ENCODE measurements at places on chromosomes 6 and 20.

GRCh38 chr6:13377054-13377758 lies 48.9 kb upstream of the TBC1D7 start:
- no peak for DNase-seq

GRCh38 chr6:169292338-169293124 lies 38.9 kb upstream of the THBS2 start:
- DNase-seq, result peak; percentile 88

DNA sequence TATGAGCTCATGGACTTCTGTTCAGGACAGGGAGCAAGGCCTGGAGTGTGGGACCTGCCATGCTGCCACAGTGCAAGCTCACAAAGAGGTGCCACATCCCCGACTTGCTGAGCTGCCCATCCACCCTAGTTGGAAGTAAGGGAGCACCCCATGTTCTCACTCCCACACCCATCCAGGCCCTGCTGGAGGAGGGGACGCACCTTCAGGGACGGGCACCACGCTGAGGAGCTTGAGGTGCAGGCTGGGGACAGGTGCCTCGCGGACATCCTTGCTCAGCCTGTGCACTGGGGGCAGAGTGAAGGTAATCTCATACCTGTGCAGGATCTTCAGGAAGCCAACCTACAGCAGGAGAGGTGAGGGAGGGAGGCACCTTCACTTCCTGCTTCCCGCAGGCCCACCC lies 12.3 kb downstream of the ADISSP start:
- no peak for DNase-seq

- DNase-seq, result no peak
Observed at GRCh38 chr6:138796771-138797170, 884 bp downstream of the ECT2L start.

DNA sequence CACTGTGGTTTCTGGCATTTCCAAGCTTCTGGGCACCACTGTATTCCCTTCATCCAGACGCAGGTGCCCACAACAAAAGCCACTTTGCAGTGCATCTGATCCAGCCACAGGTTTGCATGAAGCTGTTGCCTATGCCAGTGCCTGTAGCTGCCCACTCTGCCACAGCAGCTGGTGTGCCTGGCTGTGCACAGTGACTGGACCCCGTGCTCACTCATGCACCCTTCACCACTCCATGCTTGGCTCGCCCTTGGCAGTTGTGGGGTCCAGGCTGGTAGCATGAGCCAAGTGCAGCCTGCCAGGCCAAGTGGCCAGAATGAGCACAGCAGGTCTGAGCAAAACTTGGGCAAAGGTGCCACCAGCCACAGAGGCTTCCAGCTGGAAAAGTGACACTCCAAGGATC lies 42.7 kb downstream of the SEL1L2 start:
- no peak for DNase-seq

GRCh38 chr6:160112628-160113299 lies 8.9 kb upstream of the SLC22A1 start:
- DNase-seq, result no peak

GRCh38 chr20:17580895-17581294 lies 11.0 kb downstream of the DSTN start:
- no peak for DNase-seq

DNA sequence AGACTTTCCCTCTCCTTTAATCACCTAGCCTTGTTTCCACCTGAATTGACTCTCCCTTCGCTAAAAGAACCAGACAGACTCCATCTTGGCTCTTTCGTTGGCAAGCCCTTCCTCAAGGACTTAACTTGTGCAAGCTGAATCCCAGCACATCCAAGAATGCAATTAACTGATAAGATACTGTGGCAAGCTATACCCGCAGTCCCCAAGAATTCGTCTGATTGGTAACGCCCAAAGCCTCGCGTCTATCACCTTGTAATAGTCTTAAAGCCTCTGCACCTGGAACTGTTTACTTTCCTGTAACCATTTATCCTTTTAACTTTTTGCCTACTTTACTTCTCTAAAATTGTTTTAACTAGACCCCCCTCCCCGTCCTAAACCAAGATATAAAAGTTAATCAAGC lies 15.6 kb upstream of the MYCT1 start:
- DNase-seq, result no peak

DNA sequence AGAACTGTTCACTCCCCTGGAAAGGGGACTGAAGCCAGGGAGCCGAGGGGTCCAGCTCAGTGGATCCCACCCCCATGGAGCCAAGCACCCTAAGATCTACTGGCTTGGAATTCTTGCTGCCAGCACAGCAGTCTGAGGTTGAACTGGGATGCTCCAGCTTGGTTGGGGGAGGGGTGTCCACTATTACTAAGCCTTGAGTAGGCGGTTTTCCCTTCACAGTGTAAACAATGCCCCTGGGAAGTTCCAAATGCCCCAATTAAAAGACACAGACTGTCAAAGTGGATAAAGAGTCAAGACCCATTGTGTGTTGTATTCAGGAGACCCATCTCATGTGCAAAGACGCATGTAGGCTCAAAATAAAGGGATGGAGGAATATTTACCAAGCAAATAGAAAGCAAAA lies 150.2 kb downstream of the LPA start:
- DNase-seq, result no peak

DNA sequence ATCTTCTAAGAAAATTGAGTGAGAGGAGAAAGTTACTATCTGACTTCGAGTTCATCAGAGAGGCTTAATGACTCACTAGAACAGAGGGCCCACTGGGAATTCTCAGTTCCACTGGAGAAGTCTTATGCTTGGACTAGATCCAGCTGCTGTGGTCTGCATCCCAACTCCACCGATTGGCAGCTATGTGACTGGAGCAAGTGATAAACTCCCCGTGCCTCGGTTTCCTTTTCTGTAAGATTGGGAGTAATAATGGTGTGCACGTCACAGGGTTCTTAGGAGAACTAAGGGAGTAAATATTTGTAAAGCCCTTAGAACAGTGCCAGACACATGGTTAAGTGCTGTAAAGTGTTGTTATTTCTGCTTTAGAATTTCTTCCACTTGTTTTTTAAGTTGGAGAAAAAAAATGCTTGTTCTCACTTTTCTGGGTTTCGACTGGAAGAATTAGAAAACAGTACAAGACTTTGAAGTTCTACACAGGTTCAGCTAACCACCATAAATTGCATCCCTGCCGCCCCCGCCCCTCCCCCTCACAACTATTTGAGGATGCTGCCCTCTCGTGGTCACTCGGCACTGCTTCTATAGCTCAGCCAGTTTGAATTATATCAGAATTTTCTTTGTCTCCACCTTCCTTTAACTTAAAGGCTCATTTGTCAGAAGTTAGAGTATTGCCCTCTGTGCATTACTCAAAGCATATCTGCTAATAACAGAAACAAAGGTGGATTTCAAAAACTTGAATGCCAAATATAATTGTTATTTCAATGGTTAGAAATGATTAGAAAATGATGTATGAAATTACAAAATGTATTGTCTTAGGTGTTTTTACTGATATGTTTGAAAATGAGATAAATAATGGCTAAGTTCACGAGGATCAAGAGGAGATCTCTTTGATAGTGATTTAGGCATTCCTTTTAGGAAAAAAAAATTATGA lies 95.0 kb upstream of the IFNGR1 start:
- DNase-seq, result peak; percentile 85

GRCh38 chr6:119346936-119347335 lies 2.6 kb downstream of the MAN1A1 start:
- peak; percentile 44 for DNase-seq

DNA sequence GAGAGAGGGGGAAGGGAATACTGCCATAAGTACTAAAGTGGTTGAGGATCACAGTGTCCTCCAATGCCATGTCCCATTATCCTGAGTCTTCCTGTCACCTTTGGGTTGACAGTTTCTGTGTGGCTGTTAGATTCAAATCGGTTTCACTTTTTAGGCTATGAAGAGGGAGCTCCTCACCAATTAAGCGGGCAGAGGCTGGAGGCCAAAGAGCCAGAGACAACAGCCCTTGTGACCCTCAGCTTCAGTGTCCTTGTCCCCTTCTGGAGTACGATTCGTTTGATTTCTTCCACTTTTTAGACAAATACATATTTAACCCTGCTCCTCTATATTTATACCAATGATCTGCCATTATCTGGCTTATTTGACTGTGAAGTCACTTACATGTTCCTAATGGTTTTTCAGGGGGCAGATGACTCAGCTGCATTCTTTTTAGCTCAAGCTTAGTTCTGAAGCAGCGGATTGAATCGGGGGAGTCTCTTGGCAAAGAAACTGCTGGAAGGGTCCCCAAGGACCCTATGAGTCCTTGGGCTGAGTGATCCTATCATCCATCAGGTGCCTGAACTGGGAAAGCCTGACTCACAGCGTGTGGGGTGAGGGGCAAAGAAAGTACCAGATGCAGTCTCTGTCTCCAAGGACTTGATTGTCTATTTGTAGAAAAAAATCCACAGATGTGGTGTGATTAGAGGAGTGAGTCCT lies 18.2 kb downstream of the FERMT1 start:
- DNase-seq, result no peak

GRCh38 chr6:158649289-158650143 lies at the start of gene SYTL3:
Gene SYTL3 (plus strand): TSS chr6:158650054. CDS start chr6:158663269, 13,215 bp downstream.
- peak; percentile 89 for DNase-seq

GRCh38 chr6:6844530-6844929 lies 256.0 kb downstream of the LY86 start:
- DNase-seq, result no peak

- no peak for DNase-seq
Observed at GRCh38 chr6:161299726-161300125, 25.9 kb upstream of the AGPAT4 start.

- DNase-seq, result peak; percentile 81
Observed at GRCh38 chr6:31270788-31271640, 878 bp downstream of the HLA-C start.

DNA sequence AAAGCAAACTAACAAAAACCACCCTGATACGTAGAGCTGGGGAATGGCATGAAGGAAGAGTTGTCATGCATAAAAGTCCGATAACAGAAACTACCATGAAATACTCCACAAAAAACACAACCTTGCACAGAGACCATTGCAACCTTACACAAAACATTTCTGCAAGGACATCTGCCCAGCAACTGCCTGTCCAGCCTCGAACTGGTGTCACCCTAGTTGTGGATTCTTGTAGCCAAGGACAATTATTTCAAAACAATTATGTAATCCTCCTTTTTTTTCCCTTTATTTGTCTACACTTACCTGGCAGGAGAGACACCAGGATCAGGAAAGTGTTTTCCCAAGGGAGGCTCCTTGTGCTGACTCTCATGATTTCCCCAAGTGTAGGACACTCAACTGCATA lies 232.5 kb upstream of the SYNDIG1 start:
- DNase-seq, result no peak

GRCh38 chr20:43920797-43921196 lies 6.1 kb downstream of the TOX2 start:
- DNase-seq, result no peak

- no peak for DNase-seq
Observed at GRCh38 chr6:136701045-136701444, 91.2 kb downstream of the MAP3K5 start.

DNA sequence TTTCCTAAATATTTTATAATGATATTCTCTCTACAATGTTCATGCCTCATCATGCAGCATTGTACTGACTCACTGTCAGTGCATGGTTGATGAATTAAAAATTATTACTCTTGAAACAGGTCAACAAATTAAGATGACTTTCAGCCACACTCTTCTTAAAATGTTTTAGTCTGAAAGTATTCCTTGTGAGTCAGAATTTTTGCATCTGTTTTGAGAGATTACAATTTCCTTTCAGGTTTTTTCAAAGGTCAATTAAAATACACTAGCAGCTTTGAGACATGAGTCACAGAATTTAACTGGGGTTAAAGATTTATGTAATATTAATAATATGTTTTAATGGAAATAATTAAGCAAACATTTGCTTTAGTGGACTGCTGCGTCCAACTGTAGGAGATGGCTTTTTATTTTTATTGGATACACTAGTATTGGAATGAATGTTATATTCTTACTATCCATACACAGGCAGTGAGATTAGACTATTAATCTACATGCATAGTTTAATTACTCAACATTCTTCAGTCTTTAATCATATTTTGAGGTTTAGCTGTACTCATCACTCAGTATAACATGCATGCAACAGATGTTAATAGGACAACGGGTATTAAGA lies 9.7 kb downstream of the COL12A1 start:
- DNase-seq, result no peak

GRCh38 chr6:14224359-14225103 lies 107.0 kb downstream of the CD83 start:
- DNase-seq, result no peak

DNA sequence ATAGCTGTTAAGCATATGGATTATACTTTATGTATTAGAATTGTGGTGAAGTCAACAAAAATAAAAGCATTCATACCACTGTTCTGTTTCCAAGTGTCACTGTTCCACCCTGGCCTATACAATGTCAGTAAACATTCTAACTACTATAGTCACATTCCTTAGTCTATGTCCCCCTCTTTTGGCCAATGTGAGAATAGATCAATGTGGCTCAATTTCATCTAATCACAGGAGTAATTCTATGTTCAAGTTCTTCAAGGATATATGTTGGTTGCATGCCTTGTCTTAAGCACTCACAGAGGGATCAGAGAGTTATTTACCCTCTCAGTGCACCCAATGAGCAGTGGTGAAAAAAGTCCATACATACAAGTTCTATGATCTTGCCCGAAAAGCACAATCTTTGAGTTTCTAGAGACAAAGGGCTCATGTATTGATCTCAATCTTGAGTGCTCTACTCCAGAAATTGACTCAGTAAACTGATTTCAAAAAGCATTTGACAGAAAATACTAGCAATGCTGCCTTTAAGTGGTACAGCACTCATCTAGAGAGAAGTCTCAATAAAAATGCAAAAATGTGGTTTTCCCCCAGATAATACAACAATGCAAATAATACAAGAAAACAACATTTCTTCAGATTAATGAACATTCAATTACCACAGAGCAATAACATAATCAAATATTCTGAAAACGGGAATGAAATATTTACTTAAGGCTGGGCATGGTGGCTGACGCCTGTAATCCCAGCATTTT lies 16.5 kb downstream of the SMLR1 start:
- peak; percentile 23 for DNase-seq

- DNase-seq, result no peak
Observed at GRCh38 chr6:27168586-27169443, 78.7 kb upstream of the PRSS16 start.

DNA sequence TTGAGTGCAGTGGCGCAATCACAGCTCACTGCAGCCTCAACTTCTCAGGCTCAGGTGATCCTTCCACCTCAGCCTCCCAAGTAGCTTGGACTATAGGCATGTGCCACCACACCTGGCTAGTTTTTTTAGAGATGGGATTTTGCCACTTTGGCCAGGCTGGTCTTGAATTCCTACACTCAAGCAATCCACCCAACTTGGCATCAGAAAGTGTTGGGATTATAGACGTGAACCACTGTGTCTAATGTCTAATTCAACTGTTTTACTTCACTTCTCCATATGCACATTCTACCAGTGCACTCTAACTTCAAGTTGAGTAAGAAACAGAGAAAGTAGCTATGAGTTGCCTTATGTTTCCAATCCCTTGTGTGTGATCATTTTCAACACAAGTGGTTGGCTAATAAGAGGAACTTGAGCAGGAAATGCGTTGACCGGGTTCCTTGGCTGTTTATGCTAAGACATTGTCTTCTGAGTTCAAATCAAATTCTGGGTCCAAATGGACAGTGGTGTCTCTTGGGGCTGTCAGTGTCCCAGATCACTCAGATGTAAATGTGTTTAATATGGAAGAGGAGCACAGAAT lies 23.9 kb downstream of the ZNF337 start:
- DNase-seq, result peak; percentile 33

All from suppressor macrophage treated with lipopolysaccharide for 4 hours (primary cell).